ENCODE measurements at places on chromosomes 3 and 15.

GRCh38 chr3:174198199-174198598, 660.9 kb upstream of the NAALADL2 start:
- no peak for DNase-seq

DNA sequence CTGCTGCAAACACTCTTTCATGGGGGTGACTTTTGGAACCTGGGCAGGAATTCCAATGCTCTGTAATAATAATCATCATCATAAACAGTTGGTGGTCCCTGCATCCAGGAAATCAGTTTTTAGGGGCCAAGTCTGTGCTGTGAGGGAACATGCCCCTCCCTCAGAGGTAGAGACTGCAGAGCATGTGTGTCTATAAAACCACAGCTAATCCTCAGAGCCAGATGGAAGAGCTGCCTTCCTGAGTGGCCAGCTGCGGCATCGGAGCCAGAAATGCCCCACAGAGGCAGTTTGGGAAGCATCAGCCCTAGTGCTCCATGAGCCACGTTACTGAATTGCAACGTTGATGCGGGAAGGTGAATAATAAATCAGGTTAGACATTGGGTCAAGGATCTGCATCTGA, 12.9 kb upstream of the TPM1 start:
- no peak for DNase-seq

- no peak for DNase-seq
These were observed 138.6 kb downstream of the FMN1 start for GRCh38 chr15:33055962-33056361.

DNA sequence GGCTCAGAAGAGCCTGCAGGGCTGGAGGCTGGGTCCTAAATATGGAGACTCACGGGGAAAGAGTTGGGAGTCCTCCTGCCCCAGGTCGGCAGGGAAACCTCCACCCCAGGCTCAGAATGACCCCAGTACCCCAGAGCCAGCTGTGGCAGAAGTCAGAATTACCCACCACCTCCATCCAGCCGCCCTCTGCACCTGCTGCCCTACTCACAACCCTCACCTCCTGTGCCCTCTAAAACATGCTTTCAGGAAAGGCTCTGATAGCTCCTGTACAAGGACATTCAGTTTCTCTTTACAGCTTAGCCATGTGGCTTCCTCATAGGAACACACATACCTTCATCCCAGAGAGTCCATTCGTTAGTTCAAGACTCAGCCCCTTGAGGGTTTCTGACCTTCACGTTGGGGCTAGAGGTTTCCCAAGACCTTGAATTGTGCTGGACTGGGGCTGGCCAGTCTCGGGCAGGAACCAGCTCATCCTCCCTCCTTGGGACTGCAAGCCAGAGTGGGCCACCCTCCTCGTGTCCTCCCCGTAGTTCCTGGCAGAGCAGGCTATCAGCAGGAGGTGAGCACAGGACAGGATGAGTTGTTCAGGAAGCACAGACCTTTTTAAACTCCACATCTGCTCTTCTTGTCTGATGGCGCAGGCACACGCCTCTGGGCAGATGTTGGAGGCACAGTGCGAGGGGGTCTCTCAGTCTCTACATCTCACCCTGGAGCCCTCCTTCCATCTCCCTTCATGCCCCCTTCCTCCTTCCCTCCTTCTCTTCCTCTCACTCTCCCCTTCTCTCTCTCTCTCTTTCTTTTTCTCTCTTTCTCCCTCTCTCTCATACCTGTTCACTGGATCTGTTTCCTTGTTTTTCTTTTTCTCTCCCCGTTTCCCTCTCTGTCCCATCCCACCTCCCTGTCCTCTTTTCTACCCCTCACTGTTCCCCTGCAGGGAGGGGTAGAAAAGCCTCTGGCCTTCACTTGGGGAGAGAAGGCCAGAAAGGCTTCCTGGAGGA, 55.9 kb upstream of the NR2C2 start:
- no peak for DNase-seq

- DNase-seq: no peak
These were observed 58.5 kb downstream of the CEP63 start for GRCh38 chr3:134544316-134544715.

DNA sequence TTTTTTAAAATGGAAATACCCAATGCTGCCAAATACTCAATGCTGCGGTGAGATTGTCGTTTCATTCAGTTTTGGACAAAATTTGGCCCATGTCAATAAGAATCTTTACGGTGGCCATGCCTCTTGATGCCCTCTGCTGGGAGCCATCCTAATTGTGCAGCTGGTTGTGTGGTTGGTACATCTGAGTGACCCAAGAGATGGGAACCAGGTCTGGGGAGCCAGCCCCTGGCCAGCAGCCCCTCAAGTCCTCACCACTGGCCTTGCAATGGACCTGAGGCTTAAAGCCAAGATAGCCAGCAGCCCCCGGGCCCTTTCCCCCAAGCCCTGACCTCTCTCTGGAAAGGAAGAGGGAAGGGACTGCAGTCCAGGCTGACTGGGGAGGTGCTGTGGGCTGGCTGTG, 36.4 kb upstream of the ESYT3 start:
- no peak for DNase-seq

GRCh38 chr3:60080648-60081047, 1030.8 kb upstream of the CFAP20DC start:
- no peak for DNase-seq

DNA sequence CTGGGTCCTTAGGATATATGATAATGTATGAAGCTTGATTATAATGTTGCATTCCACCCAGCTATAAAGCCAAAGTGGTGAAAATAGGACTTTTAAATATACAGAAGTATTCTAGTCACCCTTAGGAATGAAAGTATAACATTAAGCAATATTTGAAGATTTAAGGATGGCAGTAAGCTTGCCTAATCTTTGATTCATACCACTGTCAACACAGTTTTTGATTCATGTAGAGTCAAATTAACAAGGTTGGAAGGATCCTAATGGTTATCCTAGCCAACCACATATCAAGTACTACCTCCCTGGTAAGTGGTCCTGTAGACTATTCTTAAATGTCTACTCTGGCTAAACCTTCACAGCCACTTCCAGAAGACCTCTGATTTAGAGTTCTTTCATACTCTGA, 18.6 kb downstream of the ARIH1 start:
- no peak for DNase-seq

DNA sequence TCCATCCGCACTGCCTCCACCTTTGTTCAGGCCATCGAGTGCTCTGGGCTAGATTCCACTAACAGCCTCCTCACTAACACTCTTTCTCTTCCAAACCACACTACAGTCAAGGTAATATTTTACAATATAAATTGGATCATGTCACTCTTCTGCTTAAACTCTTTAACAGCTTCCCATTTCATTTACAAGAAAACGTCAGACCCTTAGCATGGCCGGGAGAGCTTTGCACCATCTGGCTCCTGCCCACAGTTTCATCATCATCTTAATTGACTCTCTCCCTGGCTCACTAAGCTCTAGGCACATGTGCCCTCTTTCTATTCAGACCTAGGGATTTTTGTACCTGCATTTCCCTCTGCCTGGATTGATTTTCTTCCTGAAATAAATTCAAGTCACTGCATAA, 354.7 kb downstream of the FGF12 start:
- DNase-seq: no peak

GRCh38 chr15:80844011-80844732, 65.0 kb downstream of the CEMIP start:
- no peak for DNase-seq

DNA sequence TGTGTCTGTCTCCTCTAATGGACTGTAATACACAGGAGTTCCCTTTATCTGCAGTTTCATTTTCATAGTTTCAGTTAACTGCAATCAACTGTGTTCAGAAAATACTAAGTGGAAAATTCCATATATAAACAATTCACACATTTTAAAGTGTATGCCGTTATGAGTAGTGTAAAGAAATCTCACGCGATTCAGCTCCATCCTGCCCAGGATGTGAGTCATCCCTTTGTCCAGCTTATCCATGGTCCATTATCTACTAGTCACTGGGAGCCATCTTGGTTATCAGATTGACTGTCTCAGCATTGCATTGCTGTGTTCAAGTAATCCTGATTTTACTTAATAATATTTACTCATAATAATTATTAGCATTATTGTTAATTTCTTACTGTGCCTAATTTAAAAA, 14.5 kb downstream of the ZPLD1 start:
- no peak for DNase-seq

DNA sequence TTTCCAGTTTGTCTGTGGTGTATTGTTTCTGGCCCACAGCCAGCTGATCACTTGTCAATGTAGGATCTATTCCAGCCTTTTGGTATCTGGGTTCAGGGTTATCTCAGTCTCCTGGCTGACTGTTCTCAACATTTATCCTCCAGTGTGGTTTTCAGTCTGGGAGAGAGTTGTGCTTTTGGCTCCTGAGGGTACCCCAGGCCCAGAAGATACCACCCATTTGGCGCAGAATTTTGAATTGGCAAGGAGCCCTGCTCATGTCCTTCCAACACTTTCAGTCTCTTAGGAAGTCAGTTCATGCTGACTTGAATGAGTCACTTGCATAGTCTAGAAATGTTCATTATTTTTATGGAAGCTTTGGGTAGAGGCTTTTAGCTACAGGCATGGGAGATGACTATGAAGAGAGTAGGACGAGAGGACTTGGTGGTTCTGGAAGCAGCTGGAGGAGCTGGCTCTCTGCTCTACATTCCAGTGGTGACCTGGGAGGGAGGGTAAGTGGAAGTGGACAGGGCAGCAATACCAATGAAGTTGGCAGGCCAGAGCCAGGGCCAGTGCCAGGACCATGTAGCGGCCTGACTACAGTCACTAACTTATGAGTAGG, 7.2 kb downstream of the POLR2H start:
- no peak for DNase-seq

- DNase-seq: no peak
These were observed 189.0 kb upstream of the GOLIM4 start for GRCh38 chr3:168284728-168285127.
